Cortex of kidney (tissue), 1 donor: ENCODE measurements at places on chromosomes 11 and 22.

- DNase-seq, result no peak
These were observed 67.3 kb upstream of the CSNK2A3 start for GRCh38 chr11:11420191-11420898.

GRCh38 chr22:29028468-29028867, 33.2 kb downstream of the C22orf31 start:
- DNase-seq, result no peak

DNA sequence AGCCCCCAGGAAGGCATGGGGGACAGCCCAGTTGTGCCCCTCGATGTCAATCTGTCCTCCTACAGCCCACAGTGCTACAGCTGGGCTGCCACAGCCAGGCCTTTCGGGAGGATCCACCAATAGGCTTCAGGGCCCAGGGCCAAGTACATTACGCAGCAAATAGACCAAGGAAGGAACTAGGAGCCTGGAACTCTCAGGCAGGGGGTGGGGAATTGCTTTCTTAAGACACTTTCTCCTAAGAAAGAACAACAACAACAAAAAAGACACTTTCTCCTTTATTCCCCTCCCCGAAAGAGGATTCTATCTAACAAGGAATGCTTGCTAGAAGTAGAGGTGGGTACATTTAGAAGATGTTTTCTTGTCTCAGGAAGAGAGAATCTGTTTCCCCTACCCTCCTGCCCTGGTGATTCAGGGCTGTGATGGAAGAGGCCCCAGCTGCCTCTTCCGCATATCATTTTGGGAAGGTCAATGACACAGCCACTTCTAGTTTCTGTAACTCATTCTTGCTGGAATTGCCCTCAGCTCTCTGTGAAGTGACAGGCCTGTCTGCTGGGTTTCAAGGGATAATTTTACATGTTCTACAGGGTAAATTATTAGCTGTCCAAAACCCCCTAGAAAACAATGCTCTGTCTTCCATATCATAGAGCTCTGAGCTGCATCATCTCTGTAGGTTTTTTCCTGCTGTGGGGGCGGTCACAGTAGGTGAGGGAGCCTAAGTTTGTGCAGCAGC, 6.0 kb upstream of the MALAT1 start:
- DNase-seq, result no peak

GRCh38 chr11:102269927-102270326, 47.4 kb upstream of the BIRC3 start:
- no peak for DNase-seq

DNA sequence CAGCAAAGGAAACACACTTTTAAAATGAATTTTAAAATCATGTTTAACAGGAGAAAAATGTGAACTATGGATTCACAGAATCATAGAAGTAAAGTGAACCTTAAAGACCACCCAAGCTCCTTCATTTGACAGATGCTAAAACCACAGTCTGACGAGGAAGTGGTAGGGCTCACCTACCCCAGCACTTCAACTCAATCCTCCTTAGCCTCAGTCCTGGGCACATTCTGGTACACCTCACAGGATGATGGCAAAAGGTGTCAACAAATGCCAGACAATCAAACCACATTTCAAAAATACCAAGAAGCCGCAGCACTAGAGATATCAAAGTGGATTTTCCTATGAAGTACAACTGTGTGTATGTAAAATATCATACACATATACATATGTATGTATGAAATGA, 43.1 kb downstream of the PITPNB start:
- no peak for DNase-seq

DNA sequence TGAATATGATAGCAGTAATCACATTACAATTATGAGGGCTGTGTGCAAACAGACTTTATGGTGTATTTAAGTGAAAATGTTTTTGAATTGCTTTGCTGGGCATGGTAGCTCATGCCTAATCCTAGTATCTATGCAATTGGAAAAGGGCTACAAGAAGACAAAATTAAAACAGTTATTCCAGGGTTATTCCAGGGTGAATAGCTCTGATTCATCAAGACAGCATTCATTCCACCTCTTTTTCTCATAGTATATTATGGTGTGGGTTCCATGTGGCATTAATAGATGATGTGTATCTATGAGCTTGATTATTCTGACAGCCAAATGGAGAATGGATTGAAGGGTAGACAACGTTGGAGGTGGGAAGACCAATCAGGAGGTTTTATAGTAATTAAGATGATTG, 12.1 kb upstream of the SIDT2 start:
- DNase-seq, result no peak

GRCh38 chr11:46207270-46207669, 70.2 kb upstream of the CREB3L1 start:
- no peak for DNase-seq

- no peak for DNase-seq
These were observed 66.9 kb downstream of the RBFOX2 start for GRCh38 chr22:35961480-35962295.

- DNase-seq, result no peak
These were observed 13.9 kb upstream of the RASSF10 start for GRCh38 chr11:12995188-12995587.

GRCh38 chr11:27184458-27185312, 144.1 kb downstream of the BBOX1 start:
- DNase-seq, result no peak

DNA sequence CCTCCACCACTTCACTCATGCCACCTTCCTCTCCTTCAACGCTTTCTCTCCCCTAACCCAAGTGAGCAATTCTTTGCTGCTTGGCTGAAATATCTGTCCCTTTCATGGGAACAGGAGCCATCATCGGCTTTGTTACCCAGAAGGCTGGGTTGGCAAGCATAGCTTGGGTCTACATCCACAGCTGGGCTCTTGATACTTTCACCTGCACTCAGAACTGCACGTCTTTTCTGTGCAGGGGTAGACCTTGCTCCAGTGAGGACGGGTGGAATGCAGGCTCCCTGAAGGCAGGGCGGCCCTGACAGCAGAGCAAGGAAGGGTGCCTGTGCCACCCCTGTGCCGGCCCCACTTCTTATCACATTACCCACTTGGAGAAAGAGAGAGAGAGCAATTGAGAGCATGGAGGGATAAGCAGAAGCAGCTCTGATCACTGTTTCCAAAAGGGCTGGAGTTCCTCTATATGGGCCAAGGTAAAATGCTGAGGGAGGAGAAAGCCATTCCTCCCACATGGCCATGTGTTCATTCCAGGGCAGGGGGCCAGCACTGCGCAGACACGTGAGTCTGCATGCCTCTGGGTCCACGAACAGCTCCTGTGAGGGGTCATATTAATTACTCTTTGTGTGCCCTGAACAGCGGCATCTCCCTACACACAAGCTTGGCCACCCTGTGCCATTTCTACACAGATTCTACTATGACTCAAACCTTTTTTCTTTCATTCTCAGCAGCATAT, 181.8 kb downstream of the BUD13 start:
- no peak for DNase-seq

- DNase-seq, result no peak
These were observed 83.3 kb downstream of the SGSM3 start for GRCh38 chr22:40453671-40454070.

DNA sequence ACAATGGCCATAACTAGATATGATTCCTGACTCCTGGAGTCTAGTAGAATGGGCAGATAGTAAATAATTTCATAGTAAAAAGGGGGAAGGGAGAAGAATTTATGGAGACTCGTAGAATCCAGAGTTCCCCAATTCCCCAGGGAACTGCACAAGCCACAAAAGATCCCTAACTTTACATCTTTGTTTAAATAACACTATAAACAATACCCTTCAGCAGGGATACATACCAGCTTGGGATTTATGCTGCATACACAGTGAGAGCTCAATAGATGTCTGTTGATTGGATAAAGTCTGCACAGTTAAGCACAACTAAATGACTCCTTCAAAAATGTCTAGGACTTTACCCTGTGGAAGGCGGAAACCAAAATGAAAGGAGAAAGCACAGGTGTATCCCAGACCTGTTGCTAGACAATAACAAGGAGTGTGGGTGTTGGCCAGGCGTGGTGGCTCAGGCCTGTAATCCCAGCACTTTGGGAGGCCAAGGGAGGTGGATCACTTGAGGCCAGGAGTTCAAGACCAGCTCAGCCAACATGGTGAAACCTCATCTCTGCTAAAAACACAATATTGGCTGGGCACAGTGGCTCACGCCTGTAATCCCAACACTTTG, 6.8 kb downstream of the SLC35F2 start:
- DNase-seq, result no peak

- DNase-seq, result no peak
These were observed 206.1 kb downstream of the GRIK4 start for GRCh38 chr11:120717623-120718022.

GRCh38 chr22:36808721-36809344, 8.0 kb downstream of the PVALB start:
- no peak for DNase-seq

DNA sequence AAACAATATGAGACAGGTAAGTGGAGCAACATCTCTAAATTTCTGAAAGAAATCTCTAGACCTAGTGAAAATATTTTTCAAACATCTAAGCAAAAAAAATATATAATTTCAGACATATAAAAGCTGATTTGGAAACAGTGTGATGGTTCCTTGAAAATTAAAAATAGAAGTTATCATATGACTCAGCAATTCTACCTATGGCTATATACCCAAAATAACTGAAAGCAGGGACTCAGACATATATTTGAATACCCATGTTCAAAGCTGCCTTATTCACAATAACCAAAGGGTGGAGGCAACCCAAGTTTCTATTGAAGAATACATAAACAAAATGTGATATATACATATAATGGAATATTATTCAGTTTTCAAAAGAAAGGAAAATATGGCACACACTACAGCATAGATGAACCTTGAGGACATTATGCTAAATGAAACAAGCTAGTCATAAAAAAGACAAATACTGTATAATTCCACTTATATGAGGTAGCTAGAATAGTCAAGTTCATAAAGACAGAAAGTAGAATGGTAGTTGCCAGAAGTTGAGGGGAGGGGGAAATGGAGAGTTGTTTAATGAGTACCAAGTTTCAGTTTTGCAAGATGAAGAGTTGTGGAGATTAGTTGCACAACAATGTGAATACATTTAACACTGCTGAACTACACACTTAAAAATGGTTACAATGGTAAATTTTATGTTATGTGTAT, 300.4 kb downstream of the TTC28 start:
- DNase-seq, result no peak

DNA sequence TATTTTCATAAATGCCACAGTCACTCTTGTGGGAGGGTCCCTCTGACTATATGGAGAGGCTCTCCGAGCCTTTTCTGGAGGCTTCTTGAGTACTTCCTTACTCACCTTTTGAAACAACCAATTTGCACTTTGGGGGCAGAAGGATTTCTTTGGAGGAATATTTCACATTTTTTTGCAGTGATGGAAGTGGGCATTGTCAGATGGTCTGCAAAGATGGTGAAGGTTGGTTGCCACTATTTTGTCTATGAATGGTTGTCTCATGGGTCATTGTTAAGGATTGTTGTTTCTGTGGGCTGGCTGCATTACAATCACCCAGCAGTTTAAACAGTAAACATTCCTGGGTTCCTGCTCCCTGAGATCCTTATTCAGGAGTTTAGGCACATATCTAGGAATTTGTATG, 388.2 kb downstream of the TMEM135 start:
- no peak for DNase-seq

DNA sequence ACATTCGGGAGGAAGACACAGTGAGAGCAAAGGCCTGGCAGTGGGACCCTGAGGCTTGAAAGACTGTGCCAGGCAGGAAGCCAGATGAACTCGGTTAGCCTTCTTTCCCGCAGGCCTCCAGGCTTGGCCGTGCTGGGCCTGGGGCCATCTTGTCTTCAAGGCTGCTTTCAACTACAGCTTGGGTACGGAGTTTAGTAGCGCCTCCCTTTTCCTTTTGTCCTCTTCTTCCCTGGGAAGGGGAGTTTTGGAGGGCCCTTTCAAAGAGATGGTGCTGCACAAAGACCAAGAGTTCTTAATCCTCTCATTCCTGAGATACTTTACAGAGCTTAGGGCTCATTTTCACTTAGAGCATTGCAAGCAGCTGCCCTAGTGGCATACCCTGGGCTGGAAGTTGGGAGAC, 87.5 kb downstream of the TP53I11 start:
- DNase-seq, result no peak

- DNase-seq, result no peak
These were observed 56.6 kb upstream of the PRDM11 start for GRCh38 chr11:45089676-45090499.

DNA sequence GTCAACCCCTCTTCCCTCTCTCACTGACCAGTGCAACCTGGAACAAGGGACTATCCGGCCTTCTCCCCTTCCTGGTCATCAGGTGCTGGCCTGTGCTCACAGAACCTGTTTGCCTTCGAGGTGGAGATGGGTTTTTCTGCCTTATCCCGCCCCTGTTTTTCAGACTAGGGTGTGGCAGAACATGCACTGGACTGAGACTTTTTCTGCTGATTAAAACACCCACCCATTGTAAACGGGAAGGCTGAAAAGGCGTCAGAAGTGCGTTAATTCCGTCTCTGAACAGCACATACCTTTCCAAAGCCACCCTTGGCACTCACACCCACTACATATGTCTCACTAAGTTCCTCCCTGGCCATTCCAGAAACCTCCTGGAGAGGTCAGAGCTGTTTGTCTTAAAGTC, 4.4 kb upstream of the B3GNT6 start:
- DNase-seq, result no peak

DNA sequence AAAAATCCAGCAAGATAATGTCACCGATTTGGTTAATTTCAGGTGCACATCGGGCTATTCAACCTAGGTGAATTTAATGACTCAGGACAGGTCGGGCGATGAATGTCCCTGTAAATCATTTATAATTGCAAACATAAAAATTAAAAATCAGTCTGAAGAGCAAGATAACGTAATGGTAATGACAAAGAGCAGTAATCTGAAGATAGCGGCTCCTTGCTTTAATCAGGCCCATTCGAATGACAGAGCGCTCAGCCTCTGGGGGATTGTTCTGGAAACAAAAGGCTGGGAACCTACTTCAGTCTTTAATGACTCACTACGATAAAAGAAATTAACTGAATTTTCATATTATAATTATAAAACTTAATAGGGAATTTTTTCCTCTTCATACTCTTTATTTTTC, 61.3 kb downstream of the RCN1 start:
- DNase-seq, result no peak

- DNase-seq, result no peak
These were observed 32.1 kb upstream of the TXNRD2 start for GRCh38 chr22:19973551-19974267.

DNA sequence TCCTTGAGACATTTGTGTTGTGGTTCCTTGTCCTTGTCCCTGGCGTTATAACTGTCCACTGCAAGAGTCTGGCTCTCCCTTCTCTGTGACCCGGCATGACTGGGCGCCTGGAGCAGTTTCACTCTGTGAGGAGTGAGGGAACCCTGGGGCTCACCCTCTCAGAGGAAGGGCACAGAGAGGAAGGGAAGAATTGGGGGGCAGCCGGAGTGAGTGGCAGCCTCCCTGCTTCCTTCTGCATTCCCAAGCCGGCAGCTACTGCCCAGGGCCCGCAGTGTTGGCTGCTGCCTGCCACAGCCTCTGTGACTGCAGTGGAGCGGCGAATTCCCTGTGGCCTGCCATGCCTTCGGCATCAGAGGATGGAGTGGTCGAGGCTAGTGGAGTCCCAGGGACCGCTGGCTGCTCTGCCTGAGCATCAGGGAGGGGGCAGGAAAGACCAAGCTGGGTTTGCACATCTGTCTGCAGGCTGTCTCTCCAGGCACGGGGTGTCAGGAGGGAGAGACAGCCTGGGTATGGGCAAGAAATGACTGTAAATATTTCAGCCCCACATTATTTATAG, 23.0 kb downstream of the MYBPC3 start:
- no peak for DNase-seq
